ENCODE measurements at places on chromosomes 16 and 17.
A peak's percentile ranks its signal among the peaks of the same experiment; 100 is the strongest.

GRCh38 chr16:9870962-9871361 is 311.3 kb downstream of the GRIN2A start:
- no peak for DNase-seq

- peak; percentile 94 for DNase-seq
Observed at GRCh38 chr17:81885869-81886548, 5.4 kb downstream of the ALYREF start.

DNA sequence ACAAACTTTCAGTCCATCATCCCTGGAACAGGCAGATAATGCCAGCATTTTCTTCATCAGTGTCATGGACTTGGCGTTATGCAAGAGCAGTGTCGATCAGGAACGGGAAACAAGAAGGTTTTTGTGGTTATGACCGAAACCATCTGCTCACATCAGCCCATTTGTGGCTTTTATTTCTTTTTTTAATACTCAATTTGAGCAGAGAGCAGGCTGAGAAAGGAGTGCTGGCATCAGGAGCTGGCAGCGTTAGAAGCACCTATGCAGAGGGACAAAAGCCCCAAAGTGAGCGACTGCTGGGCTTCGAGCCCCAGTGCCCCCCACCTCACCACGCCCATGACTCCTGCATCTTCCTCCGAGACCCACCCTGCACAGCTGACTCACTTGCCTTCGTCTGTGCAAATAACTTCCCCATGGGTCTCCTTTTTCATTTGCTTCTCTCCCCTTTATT is 16.2 kb upstream of the CD300E start:
- DNase-seq = no peak

DNA sequence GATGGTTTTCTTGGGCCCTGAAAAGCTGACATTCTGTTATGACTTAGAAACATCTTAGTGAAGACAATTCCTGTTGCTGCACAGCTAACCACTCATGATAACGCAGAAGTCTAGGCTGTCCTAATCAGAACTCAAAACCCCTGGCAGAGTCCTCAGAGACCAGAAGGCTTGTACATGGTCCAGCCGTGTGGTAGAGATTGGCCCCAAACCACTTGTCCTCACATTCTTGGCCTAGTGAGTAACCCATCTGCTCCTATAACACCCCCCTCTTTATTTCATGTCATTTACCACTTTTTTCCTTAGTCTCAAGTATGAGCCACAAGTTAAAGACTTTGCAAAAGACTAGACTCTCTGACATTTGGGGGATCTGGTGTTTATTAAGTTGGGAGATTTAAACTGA is 116.5 kb upstream of the ADAMTS18 start:
- no peak for DNase-seq

- no peak for DNase-seq
Observed at GRCh38 chr16:1152123-1152638, 725 bp upstream of the CACNA1H start.

GRCh38 chr17:51165680-51166197 is 472 bp upstream of the NME2 start:
- DNase-seq = no peak

- peak; percentile 87 for DNase-seq
Observed at GRCh38 chr17:38579934-38580333, 25.8 kb downstream of the SRCIN1 start.

DNA sequence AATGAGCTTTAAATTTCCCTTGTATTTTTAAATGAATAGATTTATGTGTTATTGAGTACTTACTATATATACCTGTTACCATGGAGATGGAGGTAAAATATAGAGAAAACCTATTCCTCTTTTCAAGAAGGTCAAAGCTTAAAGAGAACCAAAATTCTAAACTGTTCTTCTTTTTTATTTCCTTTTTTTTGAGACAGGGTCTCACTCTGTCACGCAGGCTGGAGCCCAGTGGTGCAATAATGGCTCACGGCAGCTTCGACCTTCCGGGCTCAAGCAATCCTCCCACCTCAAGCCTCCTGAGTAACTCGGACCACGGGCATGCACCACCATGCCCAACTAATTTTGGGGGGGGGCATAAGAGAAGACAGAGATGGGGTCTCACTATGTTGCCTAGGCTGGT is 25.0 kb upstream of the TMEM97 start:
- DNase-seq = no peak

GRCh38 chr17:7019839-7020519 is 2.9 kb upstream of the BCL6B start:
- peak; percentile 54 for DNase-seq

- no peak for DNase-seq
Observed at GRCh38 chr17:66449418-66449977, 147.1 kb downstream of the PRKCA start.

- no peak for DNase-seq
Observed at GRCh38 chr16:54936979-54937670, 6.5 kb downstream of the IRX5 start.

GRCh38 chr17:58528443-58528842 is 14.0 kb upstream of the MTMR4 start:
- DNase-seq = no peak

All from H54 (cell line).